ENCODE measurements at places on chromosomes 13 and 19. TPM values are rescaled to one million over a fixed set of nuclear protein-coding genes. Genes with fewer than 3 reads are reported as not detected.

Gene CCDC122
- total RNA-seq = 1.0 TPM

Gene TNFSF11
- total RNA-seq = not detected

Gene PABPC3
- not detected for total RNA-seq

Gene KLHL1
- not detected for total RNA-seq

Gene LILRB1
- 4.4 TPM for total RNA-seq

Gene SYNGR4
- not detected for total RNA-seq

Data from tibial nerve (tissue), 4 donors.